Hepatocyte (in vitro differentiated cells): ENCODE measurements at places on chromosomes 3 and 15.

DNA sequence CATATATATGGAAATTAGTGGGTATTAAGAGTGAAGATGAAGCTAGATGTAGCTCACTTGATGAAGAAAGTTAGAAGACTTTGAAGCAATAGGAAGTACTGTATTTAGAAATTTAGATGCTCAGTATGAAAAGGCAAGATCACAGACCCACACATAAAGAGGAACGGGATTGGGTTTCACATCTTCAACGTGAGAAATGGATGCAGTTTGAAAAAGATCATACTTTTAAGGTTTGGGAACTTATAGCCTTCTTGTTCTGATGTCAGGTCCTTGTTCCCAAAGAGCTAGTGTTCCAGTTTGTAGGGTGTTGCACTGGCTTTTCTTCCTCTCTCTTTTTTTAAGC is 16.7 kb downstream of the AP3S2 start:
- DNase-seq: no peak

GRCh38 chr3:195882002-195882441 is 26.3 kb downstream of the TNK2 start:
- DNase-seq: no peak

DNA sequence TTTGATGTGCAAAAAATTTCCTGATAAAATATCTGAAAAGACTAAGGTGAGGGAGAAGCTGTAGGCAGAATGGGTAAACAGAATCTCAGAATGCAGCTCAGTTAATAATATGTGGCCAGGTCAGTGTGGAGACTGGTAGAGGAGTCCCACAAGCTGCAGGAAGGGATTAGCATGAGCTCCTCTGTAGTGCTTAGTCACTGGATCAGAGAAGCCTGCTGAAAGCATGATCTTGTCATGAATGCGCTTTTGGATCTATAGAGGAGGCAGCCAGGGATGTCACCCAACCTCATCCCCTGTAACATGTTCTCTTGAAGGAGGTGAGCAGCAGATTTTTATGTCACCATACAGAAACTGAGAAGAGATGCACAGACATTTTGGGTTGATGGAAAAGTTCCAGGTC is 1035.3 kb upstream of the GBE1 start:
- no peak for DNase-seq

GRCh38 chr15:90231028-90232017 is 2.4 kb downstream of the CIB1 start:
- DNase-seq: no peak

GRCh38 chr3:69458803-69459365 is 73.0 kb upstream of the FRMD4B start:
- DNase-seq: no peak

- peak; percentile 51 for DNase-seq
Measured at GRCh38 chr3:125194849-125195601, 17.5 kb downstream of the SLC12A8 start.

DNA sequence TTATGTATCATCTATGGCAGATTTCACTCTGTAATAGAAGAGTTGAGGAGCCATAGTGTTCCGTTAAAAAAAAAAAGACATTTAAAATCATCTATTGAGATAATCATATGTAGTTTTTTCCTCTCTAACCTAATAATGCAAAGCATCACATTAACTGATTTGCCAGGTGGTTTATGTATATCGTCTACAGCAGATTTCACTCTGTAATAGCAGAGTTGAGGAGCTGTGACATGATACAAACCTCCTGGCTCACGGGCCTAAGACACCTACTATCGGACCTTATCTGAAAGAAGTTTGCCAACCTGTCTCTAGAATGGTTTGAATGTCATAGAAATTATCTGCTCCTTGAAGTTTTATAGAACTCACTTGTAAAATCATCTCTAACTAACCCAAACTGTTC is 29.8 kb downstream of the CDCP1 start:
- DNase-seq: no peak

DNA sequence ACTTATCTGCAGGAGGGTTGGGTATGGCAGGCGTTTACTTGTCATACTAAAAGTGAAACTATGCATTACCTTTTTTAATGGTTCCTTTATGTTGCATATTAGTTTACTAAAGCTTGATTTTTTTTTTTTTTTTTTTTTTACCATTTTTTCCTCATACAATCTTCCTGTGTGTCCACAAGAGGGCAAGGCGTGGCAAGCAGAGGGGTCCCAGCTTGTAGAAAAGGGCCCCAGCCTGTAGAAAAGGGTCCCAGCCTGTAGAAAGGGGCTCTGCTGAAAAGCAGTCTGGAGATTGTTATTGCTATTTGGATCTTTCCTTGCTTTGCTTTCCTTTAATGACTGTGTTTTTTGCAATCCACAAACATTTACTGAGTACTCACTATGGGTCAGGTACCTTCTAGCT is 21.9 kb downstream of the MKRN2 start:
- DNase-seq: no peak

- peak; percentile 4 for DNase-seq
Measured at GRCh38 chr3:37474901-37475331, 300.5 kb upstream of the LRRFIP2 start.

DNA sequence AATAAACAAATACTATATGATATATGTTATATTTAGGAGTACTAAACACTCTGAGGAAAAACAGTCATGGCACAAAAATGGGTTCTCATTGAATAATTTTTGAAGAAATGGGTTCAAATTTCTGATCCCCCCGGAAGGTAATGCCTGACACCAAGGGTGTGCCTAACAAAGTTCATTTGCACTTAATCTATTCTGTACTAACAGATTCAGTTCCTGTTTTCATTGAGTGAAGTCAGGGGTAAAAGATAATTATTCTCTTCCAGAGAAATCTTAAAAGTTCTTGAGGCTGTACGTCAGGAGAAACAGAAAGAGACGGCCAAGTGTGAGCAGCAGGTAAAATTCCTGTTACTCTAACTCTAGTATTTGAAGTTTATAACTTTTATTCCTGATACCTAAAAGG is 34.5 kb upstream of the TMEM42 start:
- DNase-seq: no peak

DNA sequence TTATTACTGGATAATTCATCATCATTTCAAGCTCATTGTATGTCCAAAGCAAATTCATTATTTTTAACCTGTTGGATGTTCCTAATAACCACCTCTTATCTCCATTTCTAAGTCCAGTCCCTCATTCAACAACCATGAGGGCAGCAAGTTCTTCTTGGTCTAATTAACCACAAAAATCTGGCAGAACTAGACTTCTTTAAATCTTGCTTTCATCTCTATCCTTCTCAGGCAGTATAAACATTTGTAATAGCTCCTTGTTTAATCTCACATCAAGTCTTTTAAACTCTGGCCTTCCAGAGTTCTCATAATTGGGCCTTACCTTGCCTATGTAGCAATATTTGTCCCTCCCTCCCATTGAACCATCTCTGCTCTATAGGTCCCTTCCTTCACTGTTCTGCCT is 17.0 kb upstream of the GHSR start:
- no peak for DNase-seq

- DNase-seq: no peak
Measured at GRCh38 chr3:182392182-182392937, 400.9 kb upstream of the ATP11B start.

DNA sequence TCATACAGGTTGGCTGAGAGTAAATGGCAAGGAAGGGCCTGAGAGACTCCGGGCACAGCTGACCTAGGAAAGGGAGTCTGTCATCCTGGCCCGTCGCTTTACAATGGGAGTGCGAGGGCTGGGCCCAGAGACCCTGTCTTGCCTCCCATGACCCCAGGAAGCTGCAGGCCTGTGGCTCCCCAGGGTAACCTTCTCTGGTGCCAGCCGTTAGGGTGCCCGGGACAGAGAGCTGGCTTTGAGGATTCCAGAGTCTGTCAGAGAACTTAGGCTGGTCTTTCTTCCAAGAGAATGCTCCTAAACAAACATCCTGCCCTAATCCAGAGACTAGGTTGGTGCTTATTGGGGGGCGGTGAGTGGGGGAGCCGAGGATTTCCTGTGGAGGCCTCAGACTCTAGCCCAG is 18.5 kb downstream of the ZNF710 start:
- no peak for DNase-seq

DNA sequence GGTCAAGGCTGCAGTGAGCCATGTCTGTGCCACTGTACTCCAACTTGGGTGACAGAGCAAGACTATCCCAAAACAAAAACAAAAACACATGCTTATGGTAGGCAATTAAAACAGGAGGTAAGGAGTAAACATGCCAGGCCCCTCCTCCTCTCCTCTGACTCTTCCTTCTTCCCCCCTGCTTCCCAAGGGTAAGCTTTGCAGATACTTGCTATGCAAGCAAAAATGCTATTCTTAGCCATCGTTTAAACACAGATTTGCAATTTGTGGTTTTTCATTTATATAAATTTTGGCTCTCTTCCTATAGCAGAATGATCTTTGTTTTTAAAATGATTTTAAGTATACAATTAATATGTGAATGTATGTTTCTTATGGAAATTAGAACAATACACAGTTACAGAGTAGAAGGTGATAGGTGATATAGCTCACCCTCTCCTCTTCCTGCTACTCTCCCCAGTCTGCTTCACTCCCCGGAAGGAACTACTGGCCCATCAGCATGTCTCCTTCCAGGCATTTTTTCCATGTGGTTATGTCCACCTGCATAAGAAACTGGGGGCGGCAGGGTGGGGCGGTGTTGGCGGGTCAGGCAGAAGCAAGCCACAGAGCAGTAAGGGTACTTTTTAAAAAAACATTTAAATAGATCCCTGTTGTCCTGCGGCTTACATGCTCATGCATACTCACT is 42.1 kb downstream of the IGF1R start:
- DNase-seq: no peak

DNA sequence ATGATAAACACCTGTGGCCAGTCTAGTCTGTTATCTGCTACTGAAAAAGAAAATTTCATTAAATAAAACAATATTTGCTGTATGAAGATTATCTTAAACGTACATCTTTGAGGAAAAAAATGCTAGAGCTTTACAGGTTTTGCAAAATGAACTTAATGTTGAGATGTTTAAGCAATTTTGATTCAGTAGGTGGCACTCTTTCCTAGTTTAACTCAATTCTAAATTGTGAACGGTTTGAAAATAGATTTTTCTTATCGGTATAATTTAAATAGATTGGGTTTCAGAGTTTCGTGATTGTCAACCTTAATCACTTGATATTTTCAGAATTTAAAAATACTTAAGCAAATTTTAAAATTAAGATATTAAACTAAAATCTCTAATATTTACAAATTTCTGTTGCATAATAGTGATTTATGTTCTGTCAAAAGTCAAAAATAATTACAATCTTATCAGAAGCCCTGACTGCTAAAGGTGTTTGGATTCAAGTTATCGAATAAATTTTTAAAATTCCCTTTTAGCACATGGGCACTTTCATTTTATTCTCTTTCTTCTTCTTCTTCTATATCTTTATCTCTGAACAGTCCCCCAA is 7.0 kb upstream of the RNF111 start:
- DNase-seq: peak; percentile 25

DNA sequence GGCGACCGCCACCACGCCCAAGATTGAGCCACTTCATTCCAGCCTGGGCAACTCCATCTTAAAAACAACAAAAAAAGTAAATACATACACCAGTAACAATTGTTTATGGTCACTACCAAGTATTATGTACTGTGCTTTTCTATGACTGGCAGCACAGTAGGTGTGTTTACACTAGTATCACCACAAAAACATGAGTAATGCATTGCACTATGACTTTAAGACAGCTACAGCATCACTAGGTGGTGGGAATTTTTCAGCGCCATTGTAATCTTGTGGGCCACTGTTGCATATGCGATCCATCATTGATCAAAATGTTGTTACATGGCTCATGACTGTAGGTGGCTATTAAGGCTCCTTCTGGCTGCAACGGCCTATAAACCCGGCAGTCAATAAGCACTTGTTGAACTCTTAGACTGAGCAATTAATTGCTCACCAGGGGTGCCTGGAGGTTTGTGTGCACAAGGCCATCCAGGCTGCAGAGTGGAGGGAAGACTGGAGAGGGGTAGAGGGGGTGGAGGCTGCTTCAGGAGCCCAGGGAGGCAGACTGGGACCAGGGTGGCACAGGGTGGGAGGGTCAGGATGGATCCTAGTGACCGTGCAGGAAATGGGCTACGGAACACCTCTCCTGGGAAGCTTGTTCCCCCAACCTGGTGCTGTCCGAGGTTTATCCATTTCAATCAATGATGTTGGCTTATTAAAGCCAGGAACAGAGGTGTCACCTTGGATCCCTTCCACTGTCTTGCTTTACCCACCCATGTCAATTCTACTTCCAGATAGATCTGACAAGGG is 17.9 kb upstream of the COPG1 start:
- no peak for DNase-seq

DNA sequence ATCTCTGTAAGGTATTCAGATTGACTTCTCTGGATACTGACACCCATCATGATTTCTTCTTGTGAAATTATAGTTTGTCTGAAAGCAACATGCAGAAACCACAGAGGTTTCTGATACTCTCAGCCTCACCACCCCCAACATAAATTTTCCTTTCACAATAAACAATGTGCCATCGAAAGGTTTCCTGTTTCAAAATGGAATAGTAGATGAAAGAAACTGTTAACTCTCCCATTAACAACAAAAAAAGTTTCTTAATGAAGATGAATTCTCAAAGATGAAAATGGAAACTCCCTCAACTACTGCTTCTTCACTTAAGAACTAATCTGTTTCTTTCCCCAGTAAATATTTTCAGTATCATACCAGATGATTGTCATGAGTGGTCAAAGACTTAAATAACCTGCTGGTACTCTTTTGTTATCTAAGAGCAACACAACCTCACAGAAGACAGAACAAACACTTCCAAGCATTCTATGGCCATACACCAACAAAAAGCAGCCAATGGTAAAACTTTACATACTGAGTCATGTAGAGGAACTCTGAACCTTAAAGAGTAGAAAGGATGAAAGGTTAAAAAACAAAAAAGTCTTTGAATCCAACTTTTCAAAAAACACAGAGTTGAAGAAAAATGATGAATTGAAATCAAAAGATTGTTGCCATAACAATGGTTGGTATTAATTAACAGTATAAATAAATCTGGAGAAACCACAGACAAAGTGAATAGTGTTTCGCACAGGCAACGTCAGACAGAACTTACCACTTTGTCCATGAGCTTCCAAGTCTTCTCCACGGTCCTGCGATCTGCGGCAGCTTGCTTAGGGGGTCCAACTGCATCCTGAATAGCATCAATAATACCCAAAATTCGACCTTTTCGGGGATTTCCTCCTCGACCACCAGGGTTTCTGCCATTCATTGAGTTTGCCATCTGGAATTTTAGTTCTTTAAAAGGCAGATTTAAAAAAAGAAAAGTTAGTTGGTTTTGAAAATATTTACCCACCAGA is 1.9 kb downstream of the CBLB start:
- DNase-seq: no peak

GRCh38 chr3:111252779-111253178 is 181.2 kb downstream of the NECTIN3 start:
- peak; percentile 53 for DNase-seq

GRCh38 chr3:177478170-177478867 is 281.0 kb upstream of the TBL1XR1 start:
- DNase-seq: peak; percentile 36

- DNase-seq: no peak
Measured at GRCh38 chr3:146653978-146654377, 48.8 kb upstream of the PLSCR5 start.
